ENCODE measurements at places on chromosomes 4 and X.

- DNase-seq: no peak
Measured at GRCh38 chr4:7217039-7217438, 24.7 kb downstream of the SORCS2 start.

DNA sequence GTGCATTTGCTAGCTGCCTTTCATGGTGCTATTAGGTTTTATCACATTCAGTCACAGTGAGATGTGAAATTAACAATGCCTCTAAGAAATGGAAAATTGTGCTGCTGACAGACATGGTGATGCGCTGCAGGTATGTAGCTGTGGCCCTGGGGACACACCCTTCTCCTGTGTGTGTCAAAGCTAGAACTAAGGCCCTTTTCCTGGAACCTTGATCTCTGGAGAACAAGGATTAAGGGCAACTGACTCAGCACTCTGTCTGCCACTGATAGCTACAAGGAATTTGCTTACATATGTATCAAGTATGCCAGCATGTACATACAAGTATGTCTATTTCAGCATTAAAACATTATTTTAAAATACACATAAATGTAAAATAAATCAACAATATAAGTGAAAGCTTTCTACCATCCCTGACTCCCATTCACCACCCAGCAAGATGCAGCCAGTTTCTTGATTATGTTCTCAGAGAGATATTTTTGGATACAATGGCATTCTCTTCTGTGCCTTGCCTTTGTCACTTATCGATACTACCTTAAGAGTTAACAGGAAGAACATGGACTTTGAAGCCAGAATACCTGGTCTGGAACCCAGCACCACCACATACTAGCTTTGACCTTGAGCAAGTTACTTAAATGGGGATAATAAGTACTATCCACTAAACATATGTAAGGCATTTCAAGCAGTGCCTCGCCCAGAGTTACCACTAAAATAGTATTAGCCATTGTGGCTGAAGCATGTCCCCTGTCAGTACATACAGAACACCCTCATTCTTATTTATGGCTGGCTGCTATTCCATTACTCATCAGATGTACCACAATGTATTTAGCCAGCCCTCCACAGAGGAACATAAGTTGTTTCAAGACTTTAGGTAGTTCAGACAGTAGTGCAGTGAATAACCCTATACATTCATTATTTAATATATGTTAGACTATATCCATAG lies 68.5 kb downstream of the NPNT start:
- no peak for DNase-seq

DNA sequence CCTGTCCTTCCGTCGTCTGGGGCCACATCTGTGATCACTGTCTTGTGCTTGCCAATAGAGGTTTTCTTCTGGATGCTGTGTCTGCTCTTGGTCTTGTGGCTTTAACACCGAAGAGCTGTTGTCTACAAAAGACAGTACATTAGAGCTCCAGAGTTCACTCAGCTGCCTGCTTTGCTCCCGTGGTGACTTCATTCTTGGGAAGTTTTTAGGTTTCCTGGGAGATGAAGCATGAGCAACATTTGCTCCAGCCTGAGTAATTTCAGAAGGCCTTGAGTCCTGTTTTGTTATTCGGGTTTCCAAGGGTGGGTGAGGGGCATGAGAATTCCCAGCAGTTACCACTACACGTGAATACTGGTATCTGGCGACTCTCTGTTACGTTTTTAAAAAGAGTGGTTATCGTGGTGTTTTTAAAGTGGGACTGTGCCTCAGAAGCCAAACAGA lies 189.2 kb downstream of the SHROOM3 start:
- no peak for DNase-seq

- no peak for DNase-seq
Measured at GRCh38 chrX:19628011-19628575, 112.8 kb upstream of the MAP3K15 start.

DNA sequence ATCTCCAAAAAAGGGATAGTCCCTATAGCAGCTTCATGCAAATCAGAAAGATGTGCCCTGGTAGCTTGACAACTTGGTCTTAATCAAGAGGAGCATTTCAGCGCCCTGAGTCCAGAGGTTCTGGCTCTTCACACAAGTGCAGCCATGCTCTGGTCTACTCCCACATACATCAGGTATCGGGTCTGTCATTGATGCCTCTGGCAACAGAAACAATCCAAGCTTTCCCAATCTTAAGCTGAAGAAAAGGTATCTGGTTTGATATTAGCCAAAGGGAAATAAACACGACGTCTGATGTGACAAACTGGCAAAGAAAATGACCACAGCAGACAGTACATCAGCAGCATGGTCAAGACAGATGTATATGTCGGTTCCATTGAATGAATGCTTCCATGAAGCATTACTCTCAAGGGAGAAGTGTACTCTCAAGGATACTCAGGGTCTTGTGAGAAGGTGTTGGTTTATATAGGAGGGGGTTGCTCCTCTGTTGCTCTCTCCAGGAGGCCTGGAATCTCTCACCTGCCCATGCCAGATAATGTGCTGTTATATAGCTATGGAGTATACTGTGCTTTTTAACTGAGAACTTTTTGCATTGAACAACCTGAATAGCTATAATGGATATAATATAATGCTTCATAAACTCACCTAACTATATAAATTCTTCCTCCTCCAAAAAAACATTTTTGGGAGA lies 879.6 kb upstream of the PCDH10 start:
- DNase-seq: no peak

GRCh38 chr4:110347805-110348204 lies 128.2 kb upstream of the ENPEP start:
- no peak for DNase-seq

All from stimulated activated CD4-positive, alpha-beta T cell treated with anti-CD3 and anti-CD28 coated beads, Interleukin-15, amount 100 ng/mL, for 1 hour (primary cell).